ENCODE measurements at places on chromosomes 7 and 10.
A peak's percentile ranks its signal among the peaks of the same experiment; 100 is the strongest.

GRCh38 chr7:149713731-149714068 is 59.7 kb downstream of the ZNF467 start:
- DNase-seq = no peak

DNA sequence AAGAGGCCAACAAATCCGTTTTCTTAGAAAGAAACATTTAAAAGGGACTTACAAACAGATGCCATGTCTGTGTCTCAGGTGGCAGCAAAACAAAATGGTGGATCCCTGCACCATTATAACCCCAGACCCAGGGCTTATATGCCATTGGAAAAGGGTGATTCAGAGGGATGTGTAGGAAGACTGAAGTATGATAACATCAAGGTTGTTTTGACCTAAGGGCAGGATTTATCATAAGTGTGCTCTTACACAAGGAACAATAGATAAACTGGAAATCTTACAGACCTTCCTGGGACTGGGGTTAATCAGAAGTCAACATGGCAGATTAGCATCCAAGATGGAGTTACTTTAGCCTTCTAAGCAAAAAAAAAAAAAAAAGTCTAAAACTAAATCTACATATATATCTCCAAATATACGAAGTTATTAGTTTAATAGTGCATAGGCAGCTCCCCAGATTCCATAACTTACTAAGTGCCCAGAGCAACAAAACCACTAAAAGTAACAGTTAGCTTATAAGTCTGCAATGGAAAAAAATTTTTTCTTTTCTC is 34.3 kb upstream of the WNT16 start:
- no peak for DNase-seq

DNA sequence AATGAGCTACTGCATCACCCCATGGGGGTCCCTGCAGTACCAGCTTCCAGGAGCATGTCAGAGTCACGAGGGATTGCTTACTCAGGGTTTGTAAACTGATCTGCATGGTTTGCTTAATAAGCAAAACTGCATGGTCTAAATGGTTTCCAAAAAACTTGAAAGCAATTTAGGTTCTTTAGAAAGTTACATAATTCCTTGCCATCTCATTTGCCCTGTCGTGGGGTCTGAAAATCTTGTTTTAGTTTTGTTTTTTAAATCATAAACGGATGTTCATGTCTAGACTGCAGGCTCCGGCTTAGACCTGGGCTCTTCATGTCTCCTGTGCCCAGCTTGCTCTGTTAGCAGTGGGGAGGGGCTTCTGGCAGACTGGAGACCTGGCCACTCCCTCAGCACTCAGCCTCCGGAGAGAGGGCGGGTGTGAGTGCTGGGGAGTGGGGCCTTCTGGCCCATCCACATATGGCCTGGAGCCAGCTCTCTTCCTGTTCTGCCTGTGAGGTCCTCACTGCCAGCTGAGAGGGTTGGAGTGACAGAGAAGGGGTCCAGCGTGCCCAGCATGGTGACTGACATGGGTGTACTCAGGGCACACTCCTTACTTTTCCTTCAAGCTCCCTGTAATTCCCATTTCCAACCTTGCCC is 17.5 kb downstream of the PRF1 start:
- no peak for DNase-seq

- no peak for DNase-seq
Measured at GRCh38 chr10:78899098-78899754, 169.5 kb upstream of the ZMIZ1 start.

DNA sequence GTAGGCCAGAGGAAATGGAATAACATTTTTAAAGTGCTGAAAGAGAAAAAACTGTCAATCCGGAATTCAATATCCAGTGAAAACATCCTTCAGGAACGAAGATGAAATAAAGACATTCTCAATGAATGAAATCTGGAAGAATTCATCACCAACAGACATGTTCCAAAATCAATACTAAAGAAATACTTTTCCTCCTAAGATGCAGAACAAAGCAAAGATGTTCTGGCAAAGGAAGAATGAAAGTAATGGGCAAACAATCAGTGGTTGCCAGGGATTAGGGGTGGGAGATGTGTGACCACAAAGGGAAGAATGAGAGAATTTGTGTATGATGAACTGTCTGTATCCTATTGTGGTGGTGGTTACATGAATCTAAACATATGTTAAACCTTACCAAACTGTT is 52.8 kb upstream of the EEPD1 start:
- DNase-seq = no peak

GRCh38 chr7:130956417-130957136 is 222.6 kb upstream of the KLF14 start:
- no peak for DNase-seq

GRCh38 chr10:697097-697875 is 7.8 kb upstream of the DIP2C start:
- DNase-seq = no peak

DNA sequence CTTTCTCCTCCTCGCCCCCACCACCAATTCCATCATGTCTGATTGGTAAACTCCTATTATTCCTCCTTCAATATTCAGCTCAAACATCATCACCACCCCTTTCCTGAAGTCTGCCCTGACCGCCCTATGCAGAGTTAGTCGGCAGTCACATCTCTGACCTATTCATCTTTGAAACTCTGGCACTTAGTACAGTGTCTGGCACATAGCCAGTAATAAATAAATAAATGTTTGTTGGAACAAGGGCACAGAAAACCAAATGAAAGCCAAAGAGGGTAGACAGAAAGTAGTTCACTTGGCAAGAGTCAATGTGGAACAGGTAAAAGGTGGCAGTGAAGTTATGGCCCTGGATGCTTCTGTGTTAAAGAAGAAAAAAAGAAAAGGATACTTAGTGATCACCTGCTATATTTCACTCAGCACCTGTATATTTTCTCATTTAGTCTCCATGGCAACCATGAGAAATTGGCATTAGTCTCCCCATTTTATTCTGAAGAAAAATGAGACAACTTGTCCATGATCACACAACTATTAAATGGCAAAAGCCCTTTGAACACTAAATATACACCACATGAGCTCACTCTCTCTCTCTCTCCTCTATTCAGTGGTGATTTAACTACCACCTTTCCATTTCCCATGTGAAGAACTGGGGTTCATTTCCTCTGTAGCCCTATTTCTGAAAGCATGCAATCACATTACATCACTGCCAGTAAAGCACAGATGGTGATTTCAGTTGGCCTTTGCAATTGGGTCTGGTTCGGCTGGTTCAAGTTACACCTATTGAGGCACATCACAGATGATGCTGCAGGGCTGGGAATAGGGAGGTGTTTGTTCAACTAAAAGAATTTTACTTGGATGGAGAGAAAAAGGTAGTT is 25.3 kb downstream of the CHCHD3 start:
- no peak for DNase-seq

- no peak for DNase-seq
Measured at GRCh38 chr7:116872026-116872425, 9.6 kb downstream of the CAPZA2 start.

GRCh38 chr7:43721193-43721806 is 8.0 kb downstream of the COA1 start:
- no peak for DNase-seq

DNA sequence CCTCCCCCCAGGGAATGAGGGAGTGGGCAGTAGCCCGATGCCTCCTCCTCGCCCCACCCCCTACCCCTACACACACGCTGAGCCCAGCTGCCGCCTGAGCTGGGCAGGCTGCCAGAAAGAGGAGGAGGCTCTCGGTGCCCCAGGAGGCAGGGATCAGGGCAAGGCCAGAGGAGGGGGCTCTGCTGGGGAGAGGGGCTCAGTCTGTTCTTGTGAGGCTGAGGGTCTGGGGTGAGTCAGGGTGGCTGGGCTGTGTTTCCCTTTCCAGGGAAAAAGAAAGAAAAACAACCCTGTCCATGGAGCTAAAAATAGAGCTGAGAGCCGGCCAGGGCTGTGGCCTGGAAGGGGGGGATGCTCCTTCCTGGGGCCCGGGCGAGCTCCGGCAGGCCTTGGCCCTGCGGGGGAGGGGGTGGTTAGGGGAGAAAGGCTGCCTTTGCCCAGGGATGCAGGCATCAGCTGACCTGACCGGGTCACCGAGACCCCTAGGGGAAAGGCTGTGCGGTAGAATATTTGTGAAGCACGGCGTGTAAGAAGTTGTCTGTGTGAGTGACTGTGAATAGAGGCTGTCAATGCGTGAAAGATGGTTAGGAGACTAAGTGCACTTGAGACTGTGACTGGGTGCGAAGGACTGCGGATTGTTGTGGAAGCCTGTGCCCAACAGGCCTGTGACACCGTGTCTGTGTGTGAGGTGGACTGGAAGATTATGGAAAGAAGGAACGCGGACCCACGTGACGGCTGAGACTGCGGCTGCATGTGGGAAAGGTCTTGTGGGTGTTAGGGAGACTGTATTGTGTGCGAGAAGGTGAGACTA is 1.2 kb upstream of the LZTS2 start:
- peak; percentile 42 for DNase-seq

- no peak for DNase-seq
Measured at GRCh38 chr7:142956951-142957623, 5.1 kb downstream of the KEL start.

GRCh38 chr10:1686491-1686749 is 50.9 kb downstream of the ADARB2 start:
- no peak for DNase-seq

- DNase-seq = no peak
Measured at GRCh38 chr7:80106498-80107113, 28.0 kb upstream of the GNAI1 start.

DNA sequence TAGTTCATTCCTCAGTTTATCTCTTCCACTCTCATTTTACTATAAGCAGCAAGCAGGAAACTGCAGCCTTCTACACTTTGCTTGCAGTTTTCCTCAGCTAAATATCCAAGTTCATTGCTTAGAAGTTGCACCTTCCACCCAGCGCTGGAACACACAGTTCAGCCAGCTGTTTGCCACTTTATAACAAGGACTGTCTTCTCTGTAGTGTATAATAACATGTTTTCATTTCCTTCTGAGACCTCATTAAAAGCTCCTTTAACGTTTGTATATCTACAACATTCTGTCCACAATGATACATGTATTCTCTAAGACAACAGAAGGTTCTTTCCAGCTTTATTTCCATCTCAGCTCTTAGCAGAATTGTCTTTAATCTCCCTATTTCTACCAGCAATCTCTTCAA is 74.1 kb downstream of the GNAI1 start:
- DNase-seq = no peak

- DNase-seq = no peak
Measured at GRCh38 chr7:108156897-108157605, 26.9 kb upstream of the LAMB4 start.

GRCh38 chr7:138024765-138025164 is 22.9 kb upstream of the CREB3L2 start:
- no peak for DNase-seq

- no peak for DNase-seq
Measured at GRCh38 chr7:134182078-134182477, 54.9 kb downstream of the LRGUK start.

DNA sequence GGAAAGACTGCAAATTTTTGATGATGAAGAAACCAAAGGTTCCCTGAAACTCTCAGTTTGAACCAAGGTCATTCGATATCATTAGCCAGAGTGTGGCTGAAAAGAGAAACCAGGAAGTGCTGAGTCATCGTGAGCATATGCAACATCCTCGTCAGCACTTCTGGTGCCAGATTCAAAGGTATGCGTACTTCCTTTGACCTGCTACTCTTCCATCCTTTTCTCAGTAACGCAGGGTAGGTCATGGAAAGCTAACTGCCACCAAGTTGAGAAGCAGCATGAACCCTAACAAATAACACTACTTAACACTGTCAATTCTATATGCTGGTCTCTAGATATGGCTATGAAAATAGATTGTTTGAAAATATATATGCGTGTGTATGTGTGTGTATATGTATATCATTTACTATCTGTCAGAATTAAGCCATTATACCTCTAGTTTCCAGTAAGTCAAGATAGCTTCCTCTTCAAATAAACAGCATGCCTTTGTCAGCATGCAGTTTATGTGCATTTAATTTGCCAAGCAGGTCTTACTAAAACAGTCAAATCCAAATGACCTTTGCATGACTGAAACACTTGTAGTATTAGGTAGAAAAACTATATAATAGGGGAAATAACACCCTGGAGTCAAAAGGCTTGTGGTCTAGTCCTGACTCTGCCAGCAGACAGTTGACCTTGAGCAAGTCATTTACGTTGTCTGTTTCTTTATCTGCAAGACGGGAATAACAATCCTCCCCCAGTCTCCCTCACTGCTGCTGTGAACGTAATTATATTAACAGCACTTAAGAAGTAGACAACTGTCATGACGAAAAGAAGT is 26.4 kb downstream of the CDK6 start:
- DNase-seq = no peak

- peak; percentile 33 for DNase-seq
Measured at GRCh38 chr10:6401558-6402348, 178.3 kb downstream of the PRKCQ start.

DNA sequence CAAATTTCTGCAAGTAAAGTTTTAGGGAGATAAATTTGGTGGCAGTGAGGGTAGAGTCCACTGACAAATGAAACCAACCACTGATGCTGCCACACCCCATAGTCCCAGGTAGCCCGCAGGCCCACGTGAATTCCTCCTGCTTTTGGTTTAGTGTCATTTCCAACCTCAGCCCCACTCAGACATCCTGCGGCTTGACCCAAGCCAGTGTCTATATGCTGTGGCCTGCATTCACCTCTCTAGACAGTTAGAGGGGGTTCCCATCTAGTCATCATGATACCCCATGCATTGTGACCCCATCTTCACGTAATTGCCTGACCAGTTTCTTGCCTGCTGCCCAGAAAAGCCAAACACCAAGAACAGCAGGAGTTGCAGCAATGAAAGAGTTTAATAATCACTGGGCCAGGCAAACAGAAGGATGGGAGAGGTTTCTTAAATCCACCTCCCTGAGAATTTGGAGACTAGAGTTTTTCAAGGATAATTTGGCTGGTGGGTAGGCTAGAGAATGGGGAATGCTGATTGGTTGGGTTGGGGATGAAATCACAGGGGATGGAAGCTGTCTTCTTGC is 332.0 kb upstream of the GALNT17 start:
- no peak for DNase-seq

- DNase-seq = no peak
Measured at GRCh38 chr10:6786579-6787031, 206.5 kb upstream of the PRKCQ start.

GRCh38 chr7:137657476-137658189 is 189.1 kb downstream of the DGKI start:
- no peak for DNase-seq

GRCh38 chr7:833601-834258 is 1.5 kb downstream of the SUN1 start:
- DNase-seq = no peak

GRCh38 chr7:107157091-107157490 is 11.7 kb upstream of the HBP1 start:
- DNase-seq = no peak

DNA sequence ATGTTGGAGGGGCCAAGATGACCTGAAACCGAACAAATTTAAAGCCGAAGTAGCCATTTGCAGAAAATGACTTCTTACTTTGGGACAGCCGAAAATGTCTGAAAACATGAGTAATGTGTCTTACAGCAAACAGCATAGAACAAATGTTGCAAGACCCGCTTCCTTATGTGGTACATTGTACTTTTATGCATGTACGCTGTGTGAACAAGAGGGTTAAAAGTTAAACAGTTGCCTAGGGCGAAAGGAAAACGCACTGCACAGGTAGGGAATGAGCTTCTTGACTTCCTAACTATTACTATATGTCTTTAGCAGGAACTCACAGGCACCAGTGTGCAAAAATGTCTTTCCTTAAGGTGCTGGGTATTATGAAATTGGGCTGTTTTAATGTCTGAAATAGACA is 303.5 kb upstream of the MGMT start:
- DNase-seq = no peak

- DNase-seq = no peak
Measured at GRCh38 chr10:47094636-47095035, 183.4 kb downstream of the PTPN20 start.

- no peak for DNase-seq
Measured at GRCh38 chr10:118210276-118210675, 131.8 kb downstream of the FAM204A start.

Measured in central memory CD8-positive, alpha-beta T cell (primary cell).